ENCODE measurements at places on chromosomes 16 and 17.

GRCh38 chr17:67459985-67460384, 82.9 kb downstream of the PITPNC1 start:
- DNase-seq = no peak

DNA sequence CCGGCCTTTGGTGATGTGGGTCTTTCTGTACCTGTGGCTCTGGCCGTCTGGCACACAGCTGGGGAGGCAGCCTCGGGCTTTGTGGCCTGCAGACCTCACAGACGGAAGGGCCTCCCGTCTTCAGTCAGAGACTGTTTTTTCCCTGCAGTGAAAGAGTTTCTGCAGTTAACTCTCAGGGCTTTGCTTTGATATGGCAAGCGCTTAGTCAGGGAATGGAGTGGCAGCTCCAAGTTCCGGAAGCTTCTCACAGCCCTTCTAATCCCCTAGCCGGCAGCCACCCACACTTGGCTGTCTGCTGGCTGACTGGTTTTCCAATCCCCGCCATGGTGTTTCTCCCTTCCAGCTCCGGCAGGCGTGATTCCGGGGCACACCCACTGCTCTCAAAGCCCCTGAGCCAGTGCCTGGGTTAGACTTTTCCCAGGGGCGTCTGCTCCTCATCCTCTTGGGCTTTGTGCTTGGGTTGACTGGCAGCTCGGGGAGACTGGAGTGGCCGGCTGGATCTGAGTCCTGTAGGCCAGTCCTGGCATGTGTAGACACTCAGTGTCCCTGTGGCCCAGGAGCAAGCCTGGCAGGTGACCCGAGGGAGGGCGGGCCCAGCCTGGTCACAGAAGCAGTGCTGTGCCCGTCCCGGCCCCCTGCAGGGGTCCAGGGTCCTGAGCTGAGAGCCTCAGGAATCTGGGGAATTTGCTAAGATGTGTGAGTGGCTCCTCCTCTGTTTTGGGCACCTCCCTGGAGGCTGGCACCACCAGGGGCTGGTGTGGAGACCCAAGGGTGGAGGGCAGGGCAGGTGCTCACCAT, 29.9 kb downstream of the BAIAP2 start:
- DNase-seq = no peak

DNA sequence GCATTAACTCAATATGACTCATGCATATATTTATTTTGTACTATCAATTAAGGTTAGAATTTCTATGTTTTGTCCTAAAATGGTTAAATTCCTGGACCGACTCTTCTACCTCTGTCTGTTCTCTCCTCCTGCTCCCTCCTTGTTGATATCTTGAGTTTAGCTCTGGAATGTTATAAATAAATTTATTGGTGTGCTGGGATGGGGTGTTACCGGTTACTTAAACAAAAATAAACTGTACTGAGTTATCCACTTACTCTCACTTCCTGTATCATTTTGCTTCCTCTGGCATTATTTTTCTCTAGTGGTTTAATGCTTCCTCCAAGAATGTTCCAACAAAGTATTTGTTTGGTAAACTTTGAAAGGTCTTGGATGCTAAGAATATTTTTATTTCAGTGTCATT, 120.1 kb downstream of the ABCA8 start:
- DNase-seq = no peak

DNA sequence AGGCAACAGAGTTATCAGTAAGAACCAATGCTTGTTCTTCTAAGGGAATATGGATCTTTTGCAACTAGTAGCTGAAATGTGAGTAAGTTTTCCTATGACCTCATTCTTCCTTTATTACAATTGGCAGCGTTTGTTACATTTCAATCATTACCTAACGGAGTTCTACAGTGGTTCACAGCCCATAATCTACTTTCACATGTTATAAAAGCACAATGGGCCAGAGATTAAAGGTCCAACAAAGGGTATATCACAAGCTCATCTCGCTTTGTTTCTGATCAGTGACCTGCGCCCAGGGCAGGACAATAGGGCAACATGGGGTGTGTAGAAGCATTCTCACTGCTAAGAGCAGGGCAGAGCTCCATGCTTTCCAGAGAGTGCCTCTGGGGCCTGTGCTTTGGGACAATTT, 279.9 kb upstream of the DYNLRB2 start:
- no peak for DNase-seq

DNA sequence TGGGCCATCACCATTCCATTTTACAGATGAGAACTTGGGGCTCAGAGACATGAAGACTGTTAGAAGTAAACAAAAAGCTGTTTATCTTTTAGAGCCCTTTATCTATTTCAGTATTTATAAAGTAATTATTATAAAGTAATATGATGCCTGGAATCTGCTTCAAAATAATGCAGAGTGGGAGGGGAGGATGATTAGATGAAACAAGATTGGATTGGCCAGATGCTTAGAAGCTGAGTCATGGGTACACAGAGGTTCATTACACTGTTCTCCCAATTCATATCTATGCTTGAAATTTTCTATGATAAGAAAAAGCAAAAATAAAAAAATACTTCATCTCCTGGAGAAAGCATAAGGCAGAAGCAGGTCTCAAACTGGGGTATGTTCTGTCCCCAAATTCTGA, 29.4 kb downstream of the TOM1L2 start:
- DNase-seq = no peak

DNA sequence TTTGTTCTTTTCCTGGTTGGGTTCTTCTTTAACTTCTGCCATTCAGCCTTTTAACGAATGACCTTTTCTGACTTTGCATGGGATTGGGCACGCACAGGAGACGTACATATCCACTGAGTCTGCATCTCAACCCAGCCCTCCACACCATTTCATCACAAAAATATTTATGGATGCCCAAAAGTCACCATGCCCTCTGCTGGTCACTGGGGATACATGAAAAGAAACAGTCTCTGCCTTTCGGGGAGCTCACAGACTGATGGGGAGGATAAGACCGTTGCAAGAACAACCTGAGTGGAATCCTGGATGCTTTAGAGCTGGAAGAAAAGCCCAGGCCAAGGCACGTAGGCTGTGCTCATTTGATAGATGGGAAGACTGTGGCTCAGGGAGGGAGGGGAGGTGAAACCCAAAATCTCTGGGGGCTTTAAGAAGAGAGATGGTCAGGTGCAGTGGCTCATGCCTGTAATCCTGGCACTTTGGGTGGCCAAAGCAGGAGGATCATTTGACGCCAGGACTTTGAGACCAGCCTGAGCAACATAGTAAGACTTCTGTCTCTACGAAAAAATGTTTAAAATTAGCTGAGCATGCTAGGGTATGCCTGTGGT, 7.9 kb upstream of the MT2A start:
- no peak for DNase-seq

- DNase-seq = no peak
These were observed 3.5 kb downstream of the CACNG4 start for GRCh38 chr17:66967837-66968543.

DNA sequence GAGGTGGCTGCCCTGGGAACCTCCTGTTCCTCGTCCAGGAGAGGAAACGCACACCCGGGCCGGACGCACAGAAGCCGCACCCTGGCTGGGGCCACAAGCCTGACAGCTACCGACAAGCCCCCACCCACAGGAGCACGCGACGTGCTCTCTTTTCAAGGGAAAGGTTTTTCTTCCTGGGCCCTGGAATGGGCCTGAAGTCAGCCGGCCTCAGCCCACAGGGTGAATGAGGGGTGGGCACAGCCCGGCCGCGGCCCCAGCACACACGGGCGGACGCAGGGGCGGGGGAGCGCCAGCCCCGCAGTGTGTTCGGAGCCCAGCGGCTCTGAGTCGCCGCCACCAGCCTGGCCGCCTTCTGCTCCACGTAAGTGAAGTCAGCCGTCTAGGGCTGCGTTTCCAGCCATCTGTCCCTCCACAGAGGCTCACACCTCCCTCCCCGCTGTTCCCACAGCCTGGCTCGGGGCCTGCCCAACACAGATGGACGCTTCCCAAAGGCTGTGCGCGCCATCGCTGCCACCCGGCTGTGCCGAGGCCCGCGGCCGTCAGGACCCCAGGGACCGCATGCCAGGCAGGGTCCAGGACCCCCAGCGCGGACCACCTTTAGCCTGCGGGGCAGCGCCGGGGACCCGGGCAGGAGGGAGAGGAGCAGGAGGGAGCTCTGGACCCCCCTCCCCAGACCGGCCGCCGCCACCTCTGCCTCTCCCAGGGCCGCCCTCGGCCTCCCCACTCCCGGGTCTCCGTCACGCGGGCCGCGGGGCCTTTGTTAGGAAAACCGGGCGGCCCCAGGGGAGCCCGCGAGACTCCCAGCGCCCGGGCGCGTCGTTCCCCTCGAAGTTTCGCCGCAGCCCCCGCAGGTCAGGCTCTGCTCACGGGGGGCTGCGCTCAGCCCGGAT, 36.8 kb downstream of the CBFA2T3 start:
- no peak for DNase-seq

- DNase-seq = no peak
These were observed 12.8 kb upstream of the RAP1GAP2 start for GRCh38 chr17:2783310-2784030.

- no peak for DNase-seq
These were observed 24.8 kb downstream of the LMF1 start for GRCh38 chr16:946048-946395.

Measured in T-helper 2 cell (primary cell).